ENCODE measurements at places on chromosomes 7 and 10.

DNA sequence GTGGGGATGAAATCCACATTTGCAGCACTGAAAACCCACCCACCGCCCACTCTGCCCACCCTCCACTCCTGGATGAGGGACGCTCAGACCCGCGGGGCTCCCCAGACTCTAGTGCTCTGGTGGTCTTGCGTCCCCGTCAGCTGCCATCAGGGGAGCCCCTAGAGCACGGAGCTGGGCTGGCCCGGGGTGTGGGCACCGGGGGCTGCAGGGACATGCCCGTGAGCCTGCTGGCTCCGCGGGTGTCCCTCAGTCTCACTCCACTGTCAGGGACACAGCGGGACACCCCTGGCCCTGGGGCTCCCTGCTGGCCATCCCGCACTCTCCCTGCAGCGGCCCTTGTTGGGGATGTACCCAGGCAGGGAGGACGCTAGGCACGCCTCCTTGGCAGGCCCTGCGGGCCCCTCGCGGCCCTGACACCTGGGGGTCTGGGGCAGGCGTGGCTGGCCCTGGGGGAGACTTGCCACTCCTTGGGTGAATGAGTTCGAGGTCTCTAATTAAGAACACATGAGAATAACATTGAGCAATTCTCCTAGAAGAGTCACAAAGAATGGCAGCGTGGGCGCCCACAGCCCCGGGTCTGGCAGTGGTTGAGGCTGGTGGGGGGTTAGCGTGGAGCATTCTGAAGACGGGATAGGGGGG, 64.2 kb downstream of the CFAP46 start:
- no peak for DNase-seq

DNA sequence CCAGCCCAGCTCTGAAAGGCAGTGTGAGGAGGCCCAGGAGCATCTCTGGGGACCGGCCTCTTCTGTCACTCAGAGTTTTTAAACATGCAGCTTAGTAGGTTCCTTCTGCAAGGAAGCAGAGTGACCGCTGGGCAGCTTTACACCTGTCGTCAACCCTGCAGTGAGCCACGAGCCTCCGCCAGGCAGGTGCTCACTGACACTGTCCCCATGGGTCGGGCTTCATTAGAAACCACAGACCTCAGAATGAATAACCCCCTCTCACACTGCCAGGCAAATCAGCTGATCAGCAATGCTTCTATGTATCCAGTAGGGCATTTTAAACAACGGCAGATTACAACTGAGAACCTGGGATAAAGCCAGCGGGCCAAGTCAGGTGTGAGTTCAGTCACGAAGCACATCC, 106.1 kb downstream of the MAD1L1 start:
- no peak for DNase-seq

GRCh38 chr10:99431190-99431760, 851 bp upstream of the GOT1 start:
- DNase-seq, result peak; percentile 16

- DNase-seq, result no peak
Measured at GRCh38 chr10:72697716-72698115, 5.8 kb downstream of the MCU start.

- peak; percentile 73 for DNase-seq
Measured at GRCh38 chr7:1555813-1556543, at the start of gene TMEM184A. Gene TMEM184A (minus strand): TSS chr7:1556205. CDS start chr7:1555484, 721 bp downstream.

DNA sequence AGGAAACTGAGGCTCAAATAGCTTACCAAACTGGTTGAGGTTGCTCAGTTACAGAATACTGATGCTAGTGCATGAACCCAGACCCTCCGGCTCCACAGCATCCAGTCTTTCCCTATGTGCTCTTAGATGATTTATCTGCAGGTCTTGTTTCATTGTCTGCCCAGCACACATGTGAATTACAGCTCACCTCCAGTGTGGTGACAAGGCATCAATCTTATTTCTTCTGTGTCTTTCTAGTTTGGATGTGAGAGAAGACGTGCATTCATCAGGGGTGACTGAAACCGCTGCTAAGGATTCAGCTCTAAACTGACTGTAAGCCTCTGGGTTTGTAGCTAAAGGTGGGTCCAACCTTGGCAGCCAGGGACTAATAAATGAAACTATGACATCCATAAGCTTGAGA, 123.8 kb downstream of the SH2D4B start:
- no peak for DNase-seq

- DNase-seq, result no peak
Measured at GRCh38 chr7:28750981-28751380, 207.1 kb downstream of the TRIL start.

- no peak for DNase-seq
Measured at GRCh38 chr7:27946351-27946750, 206.4 kb downstream of the TAX1BP1 start.

DNA sequence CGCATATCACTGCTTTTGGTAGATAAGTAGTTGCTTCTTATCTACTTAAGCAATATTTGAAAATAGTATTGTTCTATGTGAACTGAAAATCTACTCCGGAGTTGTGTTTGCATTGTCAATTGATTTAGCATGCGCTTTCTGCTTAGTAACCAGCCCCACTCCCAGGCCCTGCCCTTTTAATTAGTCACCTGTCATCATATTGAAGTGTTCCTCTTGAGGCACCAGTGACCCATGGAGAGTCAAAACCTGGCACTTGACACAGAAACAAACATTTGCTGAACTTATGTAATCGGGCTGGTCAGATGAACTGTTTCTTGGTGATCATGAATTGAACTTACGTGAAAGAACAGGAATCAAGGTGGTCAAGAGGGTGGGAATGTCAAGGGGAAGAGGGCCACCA, 27.8 kb upstream of the CDHR3 start:
- no peak for DNase-seq

- DNase-seq, result peak; percentile 52
Measured at GRCh38 chr7:151992375-151992774, 33.1 kb upstream of the GALNT11 start.

- DNase-seq, result no peak
Measured at GRCh38 chr7:44112231-44112996, 8.3 kb downstream of the AEBP1 start.

DNA sequence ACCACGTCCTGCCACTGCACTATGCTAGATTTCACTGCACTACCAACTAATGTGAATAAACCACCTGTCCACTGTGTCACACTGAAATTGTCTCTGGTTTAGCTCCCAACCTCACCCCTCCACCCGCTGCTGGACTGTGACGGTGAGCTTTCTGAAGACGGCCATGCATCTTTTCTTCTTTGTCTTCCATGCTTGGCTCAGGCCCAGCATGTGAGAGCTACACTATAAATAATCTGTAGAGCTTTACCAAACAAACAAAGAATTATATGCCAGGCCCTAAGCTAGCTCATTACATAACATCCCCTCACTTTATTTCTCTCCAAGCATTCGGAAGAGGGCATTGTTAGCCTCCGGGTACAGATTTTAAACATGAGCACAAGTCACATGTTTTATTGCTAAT, 633.2 kb downstream of the TNS3 start:
- DNase-seq, result no peak

DNA sequence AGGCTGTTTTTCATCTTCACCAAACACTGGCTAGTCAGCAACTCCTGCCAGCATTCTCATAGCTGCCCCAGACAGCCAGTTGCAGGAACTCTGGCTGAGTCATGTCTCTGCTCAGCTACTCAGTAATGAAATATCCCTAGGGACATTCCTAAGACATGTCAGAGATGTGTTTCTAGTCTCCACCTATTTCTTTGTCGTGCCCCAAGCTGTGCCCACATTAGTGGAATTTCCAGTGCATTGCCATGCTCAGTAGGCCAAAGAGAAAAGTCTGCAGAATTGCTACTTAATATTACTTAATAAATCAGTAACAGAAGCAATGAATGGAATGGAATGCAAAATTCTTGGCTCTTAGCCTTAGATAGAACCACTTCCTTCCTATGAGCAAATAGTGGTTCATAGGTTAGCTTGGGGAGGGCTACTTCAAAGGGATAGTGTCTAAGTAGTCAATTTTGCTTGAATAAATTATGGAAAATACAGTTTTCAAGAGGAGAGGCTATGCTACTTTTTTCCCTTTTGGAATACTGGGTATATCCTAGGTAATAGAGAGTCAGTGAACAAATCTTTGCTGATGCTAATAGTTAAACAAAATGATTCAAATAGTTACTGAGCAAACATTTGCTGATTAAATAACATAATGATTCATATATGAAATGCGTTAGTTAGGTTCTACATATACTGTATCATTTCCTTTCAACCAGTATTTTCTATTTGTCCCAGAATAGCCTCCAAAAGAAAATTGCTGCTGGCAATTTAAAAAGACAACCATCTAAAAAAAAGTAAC, 23.6 kb upstream of the SEMA3C start:
- DNase-seq, result no peak

DNA sequence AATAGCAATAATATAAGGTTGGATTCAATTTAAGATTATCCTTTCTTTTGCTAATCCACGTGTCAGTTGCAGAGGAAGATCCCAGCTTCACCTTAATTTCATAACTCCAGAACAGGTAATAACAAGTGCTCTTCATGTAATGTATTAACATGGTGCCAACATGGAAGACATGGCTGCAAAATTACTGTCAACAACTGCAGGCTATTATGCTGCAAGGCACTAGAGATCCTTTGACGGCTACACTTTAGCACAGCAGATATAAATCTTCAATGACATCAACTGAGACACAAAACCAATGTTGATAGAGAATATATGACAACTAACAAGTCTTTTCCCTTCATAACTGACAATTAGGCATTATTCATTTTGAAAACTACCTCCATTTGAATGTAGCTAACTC, 96.1 kb downstream of the RNF133 start:
- DNase-seq, result no peak

DNA sequence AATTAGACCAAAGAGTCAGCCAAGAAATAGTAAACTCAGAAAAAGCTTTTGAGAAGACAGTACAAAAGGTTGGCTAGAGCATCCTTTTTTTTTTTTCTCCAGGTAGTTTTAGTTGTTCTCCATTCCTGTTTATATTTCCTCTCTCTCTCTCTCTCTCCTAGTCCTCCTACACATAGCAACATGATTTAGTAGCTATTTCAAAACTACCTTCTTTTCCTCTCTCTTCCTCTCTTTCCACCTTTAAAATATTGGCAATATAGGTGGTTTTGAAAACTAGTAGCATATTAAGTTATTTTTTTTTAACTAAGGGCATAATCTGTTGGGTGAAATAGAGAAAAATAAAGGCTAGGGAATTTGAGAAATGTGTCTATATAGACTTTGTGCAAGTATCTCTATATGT, 5.0 kb downstream of the SKIDA1 start:
- no peak for DNase-seq

GRCh38 chr10:3420527-3421469, 248.2 kb upstream of the PITRM1 start:
- no peak for DNase-seq

DNA sequence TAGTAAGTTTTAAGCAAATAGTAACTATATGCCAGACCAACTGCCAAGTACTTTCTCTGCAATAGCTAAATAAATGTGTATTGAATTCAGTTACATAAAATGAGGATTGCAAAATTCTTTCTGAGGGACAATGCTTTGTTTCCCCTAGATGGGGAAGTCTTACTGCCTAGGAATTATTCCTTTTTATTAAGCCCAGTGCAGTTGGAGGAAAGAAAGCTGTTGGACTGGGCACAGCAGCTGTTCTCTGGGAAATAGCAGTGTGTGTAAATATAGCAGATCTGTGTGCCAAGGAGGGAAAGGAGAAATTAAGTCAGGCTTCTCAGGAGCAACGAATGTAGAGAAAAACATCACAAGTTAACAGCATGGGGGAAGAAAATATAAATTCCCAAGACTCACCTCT, 77.1 kb downstream of the SEC23IP start:
- DNase-seq, result no peak

DNA sequence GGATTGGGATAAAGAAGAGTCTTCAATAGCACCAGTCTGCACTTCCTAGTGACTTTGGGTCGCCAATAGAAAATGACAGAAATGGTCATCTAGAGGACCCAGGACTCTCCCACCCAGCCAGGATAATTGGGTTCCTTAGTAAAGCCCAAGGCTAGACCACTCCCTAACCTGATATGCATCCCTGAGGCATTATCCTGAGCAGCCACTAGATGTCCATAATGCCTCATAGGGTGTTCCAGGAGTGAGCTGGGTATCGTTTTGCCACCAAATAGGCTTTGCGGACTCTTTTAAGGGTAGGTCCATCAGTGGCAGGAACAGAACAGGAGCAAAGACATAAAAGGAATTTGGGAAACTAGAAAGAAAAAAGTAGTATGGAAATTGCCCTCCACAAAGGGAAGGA, 4.5 kb upstream of the LRRC4 start:
- DNase-seq, result no peak

DNA sequence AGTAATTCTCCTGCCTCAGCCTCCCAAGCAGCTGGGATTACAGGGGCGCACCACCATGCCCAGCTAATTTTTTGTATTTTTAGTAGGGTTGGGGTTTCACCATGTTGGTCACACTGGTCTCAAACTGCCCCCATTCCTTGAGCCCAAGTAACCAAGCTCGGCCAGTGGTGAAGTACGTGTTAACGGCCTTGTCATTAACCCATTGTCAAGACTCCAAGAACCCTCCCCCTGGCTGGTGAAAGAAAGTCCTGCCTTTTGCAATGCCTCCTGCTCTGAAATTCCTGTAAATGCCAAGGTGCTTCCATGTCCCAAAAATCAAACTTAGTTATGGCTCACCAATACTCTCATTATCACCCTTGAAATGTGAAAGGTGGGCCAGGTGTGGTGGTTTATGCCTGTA, 18.8 kb upstream of the SEPHS1 start:
- no peak for DNase-seq

DNA sequence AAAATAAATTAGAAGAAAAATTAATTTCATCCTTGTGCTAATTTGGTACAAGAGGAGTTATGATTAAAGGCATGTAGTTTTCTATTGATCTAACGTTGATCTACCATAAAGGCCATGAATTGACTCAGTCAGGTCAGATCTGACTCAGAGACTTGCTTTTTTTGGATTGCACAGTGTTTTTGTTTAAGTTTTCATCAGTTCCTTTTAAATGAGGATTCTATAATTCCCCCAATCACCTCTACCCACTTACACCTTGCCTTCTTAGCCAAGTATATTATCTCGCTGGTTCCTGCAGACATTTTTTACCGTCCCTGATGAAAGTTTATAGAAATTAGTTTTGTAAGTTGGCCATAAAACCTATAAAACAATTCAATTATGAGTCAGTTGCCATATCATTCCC, 132.4 kb upstream of the PALS2 start:
- no peak for DNase-seq

GRCh38 chr10:48187713-48188485, 86.6 kb downstream of the FRMPD2 start:
- no peak for DNase-seq

DNA sequence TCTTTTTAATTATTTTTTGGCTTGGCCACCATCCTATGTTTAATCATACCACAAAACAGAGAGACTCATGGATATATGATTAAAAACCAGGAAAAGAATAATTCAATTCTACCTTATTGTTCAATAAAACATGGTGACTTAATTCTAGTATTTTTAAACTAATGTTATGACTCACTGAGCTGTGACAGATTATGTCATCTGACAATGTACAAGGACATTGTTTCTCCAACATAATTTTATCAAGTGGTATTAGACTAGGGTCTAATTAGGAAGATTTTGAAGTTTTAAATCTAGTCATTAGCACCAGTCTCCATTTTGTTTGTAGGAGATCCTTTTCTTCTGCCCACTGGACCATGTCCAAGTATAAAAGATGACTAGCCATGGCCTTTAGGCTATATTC, 199.3 kb upstream of the MDFIC start:
- no peak for DNase-seq

GRCh38 chr10:4770801-4771553, 55.0 kb upstream of the AKR1E2 start:
- no peak for DNase-seq

- DNase-seq, result no peak
Measured at GRCh38 chr7:115227473-115228235, 305.8 kb downstream of the MDFIC start.

- DNase-seq, result no peak
Measured at GRCh38 chr10:44982496-44982895, 3.9 kb upstream of the DEPP1 start.

- DNase-seq, result no peak
Measured at GRCh38 chr7:155805826-155806095, 6.5 kb downstream of the SHH start.

All from CD4-positive, alpha-beta T cell treated with Interleukin-17A for 4 hours (primary cell).